ENCODE measurements at places on chromosomes 2 and 18.

GRCh38 chr2:130756053-130756873 is 923 bp downstream of the AMER3 start:
- DNase-seq: no peak

- no peak for DNase-seq
Measured at GRCh38 chr2:107936433-107937359, 49.6 kb upstream of the SLC5A7 start.

DNA sequence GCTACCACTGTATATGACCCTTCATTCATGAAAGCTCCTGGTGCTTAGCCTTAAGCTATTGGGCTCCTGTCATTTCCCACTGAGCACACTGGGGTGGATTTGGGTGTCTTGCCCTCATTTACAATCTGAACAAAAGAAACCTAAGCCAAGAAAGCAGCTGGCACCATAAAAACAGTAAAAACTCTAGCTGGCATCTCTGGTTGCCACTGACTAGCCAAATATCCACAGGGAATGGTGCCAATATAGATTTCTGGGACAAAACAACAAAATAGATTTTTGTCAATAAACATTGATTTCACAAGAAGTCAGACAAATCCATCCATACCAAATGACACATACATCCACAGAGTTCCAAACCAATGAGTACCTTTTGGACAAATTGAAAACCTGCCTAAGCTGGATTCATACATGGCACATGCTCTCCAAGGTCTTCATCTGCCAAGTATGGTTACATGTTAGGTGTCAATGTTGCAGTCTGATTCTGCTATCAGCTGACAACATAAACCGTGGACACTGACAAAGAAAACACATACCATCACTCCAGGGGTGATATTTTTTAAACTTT is 1081.5 kb upstream of the ZEB2 start:
- DNase-seq: no peak

DNA sequence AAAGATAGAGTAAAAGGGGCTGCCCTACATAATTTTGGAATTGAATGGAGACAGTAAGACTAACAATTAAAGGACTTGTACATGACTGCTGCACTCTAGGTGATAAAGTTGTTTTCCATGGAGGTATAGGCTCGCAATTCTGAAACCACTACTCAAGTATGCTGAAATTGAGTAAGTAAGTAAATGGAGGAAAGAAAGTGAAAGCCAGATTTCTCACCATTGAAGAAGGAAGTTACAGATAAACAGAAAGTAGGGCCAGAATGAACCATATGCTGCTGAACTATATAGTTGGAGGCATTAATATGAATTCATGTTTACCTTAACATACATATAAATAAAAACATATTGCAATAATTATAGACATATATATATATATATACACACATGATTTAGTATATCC is 225.7 kb upstream of the ST6GAL2 start:
- DNase-seq: no peak

- DNase-seq: no peak
Measured at GRCh38 chr2:188322569-188323551, 31.2 kb downstream of the GULP1 start.

GRCh38 chr2:73827018-73827417 is 1.7 kb upstream of the STAMBP start:
- DNase-seq: no peak

DNA sequence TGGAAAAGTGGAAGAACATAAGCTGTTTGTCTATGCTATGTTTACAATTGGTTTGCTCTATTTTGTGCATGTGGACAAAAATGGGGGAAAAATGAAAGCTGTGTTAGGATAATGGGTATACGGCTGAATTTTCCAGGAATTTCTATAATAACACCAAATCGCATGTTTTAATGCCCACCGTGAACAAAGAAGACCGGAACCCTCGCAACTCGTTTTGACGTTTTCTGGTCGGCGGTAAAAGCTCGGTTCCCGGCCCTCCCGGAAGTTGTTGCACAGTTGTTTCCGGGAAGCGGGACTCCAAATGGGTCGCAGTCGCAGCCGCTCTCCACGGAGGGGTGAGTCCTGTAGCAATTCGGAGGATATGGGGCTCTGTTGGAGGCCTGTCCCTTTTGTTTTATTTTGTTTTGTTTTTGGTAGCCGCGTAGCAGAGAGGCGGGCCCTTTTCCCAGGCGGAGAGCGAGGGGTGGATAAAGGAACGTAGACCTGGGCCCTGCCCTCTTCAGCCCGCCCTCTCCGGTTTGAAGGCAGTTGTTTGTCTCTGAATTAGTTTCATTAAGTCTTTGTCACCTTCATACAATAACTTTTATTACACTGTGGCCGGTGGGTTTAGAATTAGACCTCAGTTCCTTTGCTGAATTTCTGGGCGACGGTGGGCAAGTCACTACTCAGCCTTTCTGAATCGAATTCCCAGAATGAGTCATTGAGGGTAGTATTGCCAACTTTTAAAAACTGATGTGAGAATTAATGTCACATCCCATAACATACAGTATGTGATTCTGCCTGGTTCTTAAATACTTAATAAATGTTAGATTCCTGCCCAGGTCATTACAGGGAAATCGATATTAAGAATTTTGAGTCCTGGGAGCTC is at the start of gene SNRNP27:
TSS of gene SNRNP27 (plus strand) at position 273 of the 868 bp plus-strand sequence. CDS start at position 302, 29 bp downstream.
- no peak for DNase-seq

DNA sequence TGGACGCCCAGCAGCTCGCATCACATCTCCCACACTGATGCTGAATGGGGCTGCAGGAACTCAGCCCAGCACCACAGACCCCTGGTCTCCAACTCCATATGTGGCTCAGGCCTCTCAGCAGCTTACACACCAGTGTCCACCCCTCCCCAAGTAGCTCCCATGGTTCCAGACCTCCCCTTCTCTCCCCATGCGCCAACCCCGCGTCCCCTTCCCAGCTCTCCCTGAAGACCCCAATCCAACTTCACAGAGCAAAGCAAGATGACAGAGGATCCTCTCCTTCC is 188.9 kb downstream of the SH3BP4 start:
- DNase-seq: no peak

GRCh38 chr2:191486584-191487320 is 191.2 kb upstream of the NABP1 start:
- no peak for DNase-seq

All from cortex of kidney (tissue), 1 donor.